Fibroblast of villous mesenchyme (primary cell): ENCODE measurements at places on chromosomes 3 and 15. TPM values are rescaled to one million over a fixed set of nuclear protein-coding genes. Genes with fewer than 3 reads are reported as not detected.
A peak's percentile ranks its signal among the peaks of the same experiment; 100 is the strongest.

- DNase-seq, result no peak
Measured at GRCh38 chr15:94856267-94856854, 625.0 kb downstream of the MCTP2 start.

GRCh38 chr3:13044496-13045240 is 28.6 kb downstream of the IQSEC1 start:
- DNase-seq, result no peak

- DNase-seq, result peak; percentile 67
Measured at GRCh38 chr3:39106851-39107387, 508 bp downstream of the GORASP1 start.

- no peak for DNase-seq
Measured at GRCh38 chr3:15934389-15935195, 136.8 kb upstream of the ANKRD28 start.

ZNF660 gene
- total RNA-seq, result 2.9 and 3.0 TPM in 2 replicates

- DNase-seq, result no peak
Measured at GRCh38 chr15:60208709-60209108, 189.1 kb downstream of the ANXA2 start.

DNA sequence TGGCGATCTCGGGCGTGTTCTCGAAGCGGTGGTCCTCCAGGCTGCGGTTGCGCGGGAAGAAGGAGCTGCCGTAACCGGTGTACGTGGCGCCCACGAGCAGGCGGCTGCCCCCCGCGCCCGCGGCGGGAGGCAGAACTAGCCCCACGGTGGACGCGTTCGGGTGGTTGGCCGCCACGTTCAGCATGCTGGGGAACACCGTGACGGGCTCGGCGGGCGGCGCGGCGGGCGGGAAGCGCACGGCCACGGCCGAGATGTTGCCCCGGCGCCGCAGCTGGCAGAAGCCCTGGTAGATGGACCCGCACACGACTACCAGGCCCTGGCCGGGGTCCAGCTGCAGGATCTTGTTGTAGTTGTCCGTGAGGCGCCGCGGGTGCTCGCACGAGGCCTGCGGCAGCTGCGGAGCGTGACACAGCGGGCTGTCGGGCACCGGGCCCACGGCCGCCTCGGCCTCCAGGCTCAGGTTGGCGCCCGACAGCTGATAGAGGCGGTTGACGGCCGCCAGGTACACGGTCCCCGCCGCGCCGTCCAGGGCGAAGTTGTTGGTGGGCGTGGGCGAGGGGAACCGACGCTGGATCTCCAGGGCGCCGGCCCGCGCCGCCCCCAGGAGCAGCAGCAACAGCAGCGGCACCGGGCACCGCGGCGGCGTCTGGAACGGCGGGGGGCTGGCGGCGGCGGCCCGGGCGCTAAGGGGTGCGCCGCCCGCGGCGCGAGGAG is 397 bp downstream of the PLXND1 start:
- DNase-seq, result peak; percentile 53

ERICH6 gene
- 0.32 and 0.43 TPM in 2 replicates for total RNA-seq

EFHB gene
- total RNA-seq, result under 0.01 TPM in 1 of 2 replicates, not detected in the other

- peak; percentile 10 for DNase-seq
Measured at GRCh38 chr3:194306771-194307640, 44.1 kb downstream of the CPN2 start.

IL5RA gene
- total RNA-seq, result not detected in 2 replicates

DNA sequence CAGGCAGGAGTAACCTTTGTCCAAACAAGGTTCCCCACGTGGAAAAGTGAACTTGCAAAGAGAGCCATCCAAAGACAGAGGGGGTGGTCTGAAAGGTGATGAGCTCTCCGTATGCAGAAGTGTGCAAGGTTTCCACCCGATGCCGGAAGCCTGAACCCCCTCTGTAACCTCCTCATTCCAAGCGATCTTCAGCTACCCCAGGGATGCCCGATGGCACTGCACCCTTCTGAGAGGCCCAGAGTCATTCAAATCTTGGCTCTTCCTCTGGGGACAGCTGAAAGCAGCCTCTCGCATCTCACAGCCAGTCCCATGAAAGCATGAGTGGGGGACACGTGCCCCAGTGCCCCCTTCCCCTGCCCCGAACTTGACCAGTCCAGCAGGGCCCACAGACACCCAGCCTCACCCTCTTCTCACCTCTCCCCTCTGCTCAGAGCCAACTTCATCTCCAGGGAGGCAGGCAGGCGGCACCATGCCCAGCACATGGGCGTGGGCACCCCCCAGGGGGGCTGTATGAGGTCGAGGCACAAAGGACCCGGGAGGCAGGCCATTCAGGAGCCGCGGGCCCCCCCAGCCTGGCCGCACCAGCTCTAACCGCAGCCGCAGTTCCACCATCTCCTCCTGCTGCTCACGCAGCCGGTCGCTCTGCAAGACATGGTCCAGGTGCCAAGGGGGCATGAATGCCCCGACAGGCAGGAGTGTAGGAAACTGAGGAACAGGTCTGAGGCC is 8.7 kb downstream of the KIF7 start:
- no peak for DNase-seq

GRCh38 chr3:196563721-196564225 is 4.6 kb downstream of the WDR53 start:
- DNase-seq, result peak; percentile 28
